Fibroblast of skin of left quadriceps (primary cell): ENCODE measurements at places on chromosomes 4 and X.

GRCh38 chr4:95268819-95269565 lies 279.8 kb downstream of the UNC5C start:
- no peak for DNase-seq

DNA sequence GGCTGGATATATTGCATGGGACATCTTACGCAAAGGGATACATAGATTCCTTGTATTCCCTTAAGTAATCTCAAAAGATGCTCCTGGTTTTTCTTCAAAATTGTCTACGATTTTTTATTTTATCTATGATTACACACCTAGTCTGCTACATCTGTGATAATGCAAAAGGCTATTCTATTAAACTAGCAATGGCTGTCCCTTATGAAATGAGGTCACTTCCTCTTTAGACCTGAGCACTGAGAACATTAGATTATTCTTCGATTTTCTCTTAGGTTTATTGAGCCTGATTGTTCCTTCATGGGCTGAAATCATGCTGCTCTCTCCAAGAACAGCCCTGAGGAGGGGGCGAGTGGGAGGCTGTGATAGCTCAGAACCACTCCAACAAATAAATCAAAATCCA lies 126.8 kb upstream of the ENPP6 start:
- DNase-seq, result no peak

- DNase-seq, result peak; percentile 33
Observed at GRCh38 chr4:143286701-143287571, 49.7 kb upstream of the GAB1 start.

GRCh38 chrX:131977619-131978018 lies 45.5 kb upstream of the STK26 start:
- no peak for DNase-seq
